ENCODE measurements at places on chromosomes 16 and 17.

DNA sequence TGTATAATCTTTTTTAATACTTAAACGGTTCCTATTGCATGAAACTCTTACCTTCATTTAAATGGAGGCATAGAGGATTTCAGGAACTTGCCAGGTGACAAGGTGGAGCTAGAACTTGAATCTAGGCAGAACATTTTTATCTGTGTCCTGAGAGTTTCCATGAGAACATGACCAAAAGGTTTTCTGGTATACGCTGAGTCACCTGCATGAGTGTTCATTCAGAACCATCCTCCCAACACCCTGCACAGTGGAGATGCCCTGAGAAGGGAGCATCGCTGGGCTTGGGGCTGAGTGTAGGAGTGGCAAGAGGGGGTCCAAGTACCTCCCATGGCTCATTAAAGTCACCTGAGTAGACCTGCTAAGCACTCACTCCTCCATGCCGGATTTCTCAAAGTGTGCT is 169.7 kb upstream of the CACNG5 start:
- DNase-seq: no peak

DNA sequence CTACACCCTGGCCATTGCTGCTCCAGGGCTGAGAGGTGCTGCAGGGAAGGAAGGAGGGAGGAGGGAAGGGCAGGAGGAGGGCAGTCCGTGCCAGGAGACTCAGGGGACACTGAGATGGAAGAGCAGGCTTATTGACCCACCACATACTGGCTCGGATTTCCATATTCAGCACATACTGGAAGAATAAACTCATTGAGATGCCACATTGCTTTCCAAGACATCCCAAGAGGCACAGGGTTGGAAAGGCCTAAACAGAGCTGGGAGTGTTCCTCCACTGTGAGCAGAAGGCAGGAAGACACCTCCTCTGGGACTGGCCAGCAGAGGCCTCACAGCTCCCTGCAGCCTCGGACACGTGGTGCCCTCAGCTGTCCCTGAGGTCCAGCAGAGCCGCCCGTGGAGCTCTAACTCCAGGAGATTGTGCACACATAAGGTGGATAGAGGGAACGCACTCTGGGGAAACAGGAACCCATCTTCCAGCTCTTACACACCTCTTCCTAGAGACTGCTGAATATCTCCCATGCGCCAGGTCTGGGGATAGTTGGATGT is 17.4 kb downstream of the CCDC182 start:
- DNase-seq: no peak

- DNase-seq: no peak
Observed at GRCh38 chr17:19273731-19274130, 36.6 kb downstream of the EPN2 start.

GRCh38 chr16:85556456-85557082 is 56.6 kb upstream of the GSE1 start:
- DNase-seq: peak; percentile 23

DNA sequence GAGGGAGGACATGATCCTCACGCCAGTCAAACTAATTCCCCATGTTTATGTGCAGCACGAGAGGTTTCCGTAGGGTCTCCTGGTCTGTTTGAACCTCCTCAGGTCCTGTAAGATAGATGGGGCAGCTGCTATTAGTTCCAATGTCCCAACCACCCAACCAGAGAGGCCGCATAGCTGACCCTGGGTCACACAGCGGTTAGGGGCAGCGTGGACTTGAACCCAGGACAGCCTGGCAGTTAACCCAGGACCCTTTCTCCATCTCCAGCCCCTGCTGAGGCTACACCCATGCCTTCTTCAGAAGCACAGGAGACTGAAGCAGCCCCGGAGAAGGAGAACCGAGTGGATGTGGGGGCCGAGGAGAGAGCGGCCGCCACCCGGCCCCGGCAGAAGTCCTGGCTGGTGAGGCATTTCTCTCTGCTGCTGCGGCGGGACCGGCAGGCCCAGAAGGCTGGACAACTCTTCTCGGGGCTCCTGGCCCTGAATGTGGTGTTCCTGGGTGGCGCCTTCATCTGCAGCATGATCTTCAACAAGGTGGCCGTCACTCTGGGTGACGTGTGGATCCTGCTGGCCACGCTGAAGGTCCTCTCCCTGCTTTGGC is 5.5 kb downstream of the OTOP3 start:
- DNase-seq: no peak

DNA sequence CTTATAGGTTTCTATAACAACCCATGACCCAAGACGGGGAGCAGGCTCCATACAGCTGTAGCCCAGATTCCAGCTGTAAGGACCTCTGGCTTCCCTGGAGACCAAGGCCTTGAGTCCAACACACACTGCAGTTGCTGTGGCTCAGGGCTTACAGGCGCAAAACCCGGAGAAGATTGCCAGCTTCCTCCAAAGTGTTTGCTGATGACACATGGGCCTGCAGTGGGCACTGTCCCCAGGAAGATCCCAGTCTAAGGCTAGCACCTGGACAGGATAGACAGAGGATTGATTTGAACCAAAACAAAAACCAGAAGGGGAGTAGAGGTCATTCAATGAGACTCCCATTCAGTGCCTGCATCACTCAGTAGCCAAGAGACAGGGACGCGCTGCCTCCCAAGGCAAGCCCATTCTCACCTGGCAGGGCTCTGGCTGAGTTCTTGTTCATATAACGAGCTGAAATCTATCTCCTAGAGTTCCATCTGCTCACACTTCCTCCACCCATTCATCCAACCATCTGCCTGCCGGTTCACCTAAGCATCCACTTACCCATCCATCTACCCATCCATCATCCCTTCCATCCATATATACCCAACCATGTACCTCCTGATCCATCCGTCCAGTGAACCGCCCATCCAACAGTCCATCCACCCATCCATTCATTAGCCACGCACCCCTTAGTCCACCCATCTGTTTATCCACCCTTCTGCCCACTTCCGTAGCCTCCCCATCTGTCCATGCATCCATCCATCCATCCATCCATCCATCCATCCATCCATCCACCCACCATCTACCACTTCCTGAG is 10.2 kb downstream of the RAB11FIP4 start:
- no peak for DNase-seq

DNA sequence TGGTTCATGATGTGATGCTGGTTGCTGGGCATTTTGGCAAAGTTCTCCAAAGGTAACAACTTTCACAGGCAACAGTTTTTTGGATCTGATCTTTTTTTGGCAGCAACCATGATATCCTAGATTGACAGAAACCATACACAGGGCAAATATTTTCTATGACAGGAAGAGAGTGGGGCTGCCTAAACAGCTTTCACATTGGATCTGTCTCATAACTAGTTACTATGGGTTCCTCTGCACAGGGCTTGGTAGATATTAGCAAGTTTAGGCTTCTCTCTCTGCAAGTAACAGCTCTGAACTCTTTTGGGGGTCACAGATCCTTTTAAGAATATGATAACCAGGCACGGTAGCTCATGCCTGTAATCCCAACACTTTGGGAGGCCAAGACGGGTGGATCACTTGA is 28.6 kb downstream of the COG4 start:
- DNase-seq: no peak

GRCh38 chr16:48432136-48432535 is 46.9 kb upstream of the SIAH1 start:
- DNase-seq: no peak

Data from T follicular helper cell (primary cell).